HepG2 (cell line): ENCODE measurements at places on chromosomes 1 and 21. TPM values are rescaled to one million over a fixed set of nuclear protein-coding genes. Genes with fewer than 3 reads are reported as not detected.
A peak's percentile ranks its signal among the peaks of the same experiment; 100 is the strongest.

DNA sequence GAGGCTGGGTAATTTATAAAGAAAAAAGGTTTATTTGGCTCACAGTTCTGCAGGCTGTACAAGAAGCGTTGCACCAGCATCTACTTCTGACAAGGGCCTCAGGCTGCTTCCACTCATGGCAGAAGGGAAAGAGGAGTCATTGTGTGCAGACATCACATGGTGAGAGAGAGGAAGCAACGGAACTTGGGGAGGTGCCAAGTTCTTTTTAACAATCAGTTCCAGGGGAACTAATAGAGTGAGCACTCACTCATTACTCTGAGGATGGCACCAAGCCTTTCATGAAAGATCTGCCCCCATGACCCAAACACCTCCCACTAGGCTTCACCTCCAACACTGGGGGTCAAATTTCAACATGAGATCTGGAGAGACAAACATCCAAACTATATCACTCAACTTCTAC lies 77.2 kb downstream of the DDAH1 start:
- no peak for DNase-seq

GRCh38 chr1:52556641-52557360 lies 3.9 kb upstream of the TUT4 start:
- no peak for DNase-seq

GRCh38 chr1:56655991-56656613 lies 11.0 kb downstream of the PRKAA2 start:
- no peak for DNase-seq

DNA sequence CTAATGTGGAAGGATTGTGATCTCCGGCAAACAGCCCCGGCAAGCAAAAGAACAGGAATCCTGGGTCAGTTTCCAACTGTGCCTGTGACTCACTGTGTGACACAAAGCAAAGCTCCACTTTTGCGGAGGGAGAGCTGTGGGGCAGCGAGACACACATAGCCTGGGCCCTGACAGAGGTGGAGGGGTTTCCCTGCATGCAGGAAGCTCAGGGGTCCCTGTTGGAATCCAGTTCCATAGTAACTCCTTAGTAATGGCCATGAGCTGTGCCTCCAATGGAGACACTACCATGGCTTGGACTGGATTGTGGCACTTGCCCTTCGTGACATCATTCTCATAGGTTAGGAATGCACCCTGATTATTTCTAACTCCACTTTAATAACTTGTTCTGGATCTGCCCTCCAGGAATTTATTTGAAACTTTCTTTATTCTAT lies 47.0 kb upstream of the ATF3 start:
- no peak for DNase-seq

DNA sequence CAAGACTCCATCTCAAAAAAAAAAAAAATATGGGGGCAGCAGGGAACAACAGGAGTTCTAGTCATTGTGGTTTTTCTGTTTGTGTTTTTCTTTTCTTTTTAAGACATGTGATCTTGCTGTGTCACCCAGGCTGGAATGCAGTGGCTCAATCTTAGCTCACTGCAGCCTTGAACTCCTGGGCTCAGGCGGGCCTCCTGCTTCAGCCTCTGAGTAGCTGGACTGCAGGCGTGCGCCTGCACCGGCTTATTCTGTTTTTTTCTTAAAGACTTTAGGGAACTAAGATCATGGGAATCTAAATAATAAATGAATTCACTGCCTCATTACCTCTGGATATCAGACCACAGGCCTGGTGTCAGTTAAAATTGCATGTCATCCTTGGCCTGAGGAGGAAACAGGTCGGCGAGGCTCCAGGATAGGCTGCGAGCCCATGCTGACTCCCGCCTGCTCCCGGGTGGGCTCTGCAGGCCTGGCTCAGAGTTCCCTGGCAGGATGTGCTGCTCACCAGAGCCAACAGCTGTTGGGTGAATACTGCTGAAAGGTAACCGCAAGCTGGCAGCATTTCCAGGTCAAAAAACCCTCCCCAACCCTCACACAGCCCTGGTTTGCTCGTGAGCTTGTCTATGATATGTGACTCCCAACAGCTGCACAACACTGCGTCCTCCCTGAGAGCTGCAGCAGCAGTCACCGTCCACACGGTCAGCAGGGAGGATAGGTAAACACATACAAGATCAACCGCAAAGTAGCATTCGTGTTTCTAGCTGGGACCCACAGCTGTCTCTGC lies 58.1 kb downstream of the SCCPDH start:
- DNase-seq, result peak; percentile 55

- no peak for DNase-seq
These were observed 10.9 kb upstream of the IL20 start for GRCh38 chr1:206854401-206855129.

DNA sequence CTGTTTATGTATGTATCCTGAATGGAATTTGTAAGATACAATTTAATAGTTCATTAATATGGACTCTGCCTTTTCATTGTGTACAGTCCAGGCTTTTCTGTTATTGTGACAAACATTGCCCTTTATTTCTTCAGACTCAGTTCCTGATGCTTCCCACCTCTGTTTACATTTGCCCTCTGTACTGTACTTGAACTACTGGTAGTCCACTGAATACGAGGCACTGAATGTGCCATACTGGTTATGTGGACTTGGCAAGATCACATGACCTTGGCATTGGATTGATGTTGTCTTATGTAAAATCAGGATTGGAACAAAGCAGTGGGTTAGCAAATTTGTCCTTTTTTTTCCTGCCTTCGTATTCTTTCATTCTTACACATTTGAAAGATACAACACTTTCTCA lies 27.8 kb downstream of the RALGPS2 start:
- DNase-seq, result peak; percentile 20

DNA sequence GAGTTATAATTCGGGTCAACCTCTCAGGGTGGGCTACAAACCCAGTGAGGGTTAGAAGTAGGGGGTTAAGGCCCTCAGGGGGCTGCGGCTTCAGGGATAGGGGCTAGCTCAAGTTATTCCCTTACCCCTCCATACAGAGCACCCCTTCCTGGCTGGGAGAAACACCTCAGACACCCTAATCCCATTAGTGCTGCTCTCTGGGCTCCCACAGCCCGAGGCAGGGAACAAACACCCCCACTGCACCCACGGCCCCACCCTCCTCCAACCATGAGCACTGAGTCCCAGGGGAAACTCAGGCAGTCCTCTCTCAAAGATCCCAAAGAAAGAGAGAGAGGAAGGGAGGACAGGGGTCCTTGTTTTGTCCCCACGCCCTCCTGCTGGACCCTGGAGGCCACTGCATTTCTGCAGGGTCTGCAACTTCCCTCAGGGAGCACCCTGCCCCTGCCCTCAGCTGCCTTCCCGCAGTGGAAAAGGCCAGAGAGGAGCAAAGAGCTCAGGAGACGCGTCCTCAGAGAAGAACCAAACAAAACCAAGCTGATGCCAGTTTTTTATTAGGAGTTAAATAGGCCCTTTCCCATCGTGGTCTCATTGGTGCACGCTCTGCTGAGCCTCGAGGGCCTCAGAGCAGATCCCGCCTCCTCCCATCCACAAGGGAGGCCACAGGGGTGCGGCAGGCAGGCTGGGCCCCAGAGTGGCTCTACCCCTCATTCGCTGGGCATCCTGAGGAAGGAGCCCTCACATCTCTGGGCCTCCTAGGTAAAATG lies 1.4 kb upstream of the S100A4 start:
- no peak for DNase-seq

DNA sequence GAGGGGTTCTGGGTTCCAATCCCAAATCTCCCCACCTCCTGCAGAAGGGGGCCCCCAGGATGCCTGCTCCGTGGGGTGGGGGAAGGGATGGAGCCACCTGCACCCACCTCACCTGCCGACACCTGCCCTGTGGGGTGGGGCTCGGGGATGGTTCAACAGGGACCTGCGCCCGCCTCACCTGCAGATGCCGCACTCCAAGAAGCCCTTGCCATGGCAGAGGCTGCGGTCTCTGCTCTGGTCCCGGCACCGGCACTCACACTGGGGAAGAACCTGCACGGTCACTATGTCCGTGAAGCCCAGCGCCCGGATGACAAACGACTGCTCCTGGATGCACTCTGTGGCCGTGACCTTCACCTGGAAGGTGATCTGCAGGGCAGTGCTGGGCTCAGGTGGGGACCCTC lies 18.1 kb upstream of the PTTG1IP start:
- no peak for DNase-seq

DNA sequence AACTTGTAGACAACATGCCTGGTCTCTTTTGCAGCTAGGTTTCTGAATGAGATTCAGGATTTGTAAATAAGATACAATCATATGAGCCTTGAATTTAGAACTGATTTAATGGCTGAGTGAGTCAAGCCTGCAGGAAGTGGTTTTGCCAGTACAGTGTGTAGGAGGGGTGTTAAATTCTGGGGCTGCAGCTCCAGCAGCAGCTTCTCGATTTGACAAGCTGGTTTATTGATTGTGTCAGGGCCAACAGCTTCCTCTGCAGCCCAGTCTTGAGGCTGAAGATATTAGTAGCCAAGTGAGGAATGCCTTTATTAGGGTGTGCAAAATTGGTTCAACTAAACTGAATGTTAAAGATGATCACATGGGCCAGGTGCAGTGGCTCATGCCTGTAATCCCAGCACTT lies 11.5 kb upstream of the PLA2G5 start:
- DNase-seq, result no peak

DNA sequence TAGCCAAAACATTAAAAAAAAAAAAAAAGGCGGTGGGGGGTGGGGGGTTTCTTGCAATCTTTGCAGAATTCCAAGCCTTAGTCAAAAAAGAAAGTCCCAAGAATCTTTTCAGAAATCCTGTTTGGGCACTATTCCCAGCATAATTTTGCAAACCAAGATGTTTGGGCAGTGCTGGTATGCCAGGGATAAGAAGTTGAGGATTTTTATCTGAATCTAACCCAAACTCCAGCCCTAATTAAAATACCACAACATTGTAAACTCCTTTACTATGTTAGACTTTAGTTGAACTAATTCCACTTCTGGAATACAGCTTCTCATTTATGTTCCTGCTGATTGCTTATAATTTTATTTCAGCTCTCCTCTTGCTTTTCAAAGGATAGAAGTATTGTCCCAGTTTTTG lies 504.1 kb upstream of the ADGRL2 start:
- no peak for DNase-seq

DNA sequence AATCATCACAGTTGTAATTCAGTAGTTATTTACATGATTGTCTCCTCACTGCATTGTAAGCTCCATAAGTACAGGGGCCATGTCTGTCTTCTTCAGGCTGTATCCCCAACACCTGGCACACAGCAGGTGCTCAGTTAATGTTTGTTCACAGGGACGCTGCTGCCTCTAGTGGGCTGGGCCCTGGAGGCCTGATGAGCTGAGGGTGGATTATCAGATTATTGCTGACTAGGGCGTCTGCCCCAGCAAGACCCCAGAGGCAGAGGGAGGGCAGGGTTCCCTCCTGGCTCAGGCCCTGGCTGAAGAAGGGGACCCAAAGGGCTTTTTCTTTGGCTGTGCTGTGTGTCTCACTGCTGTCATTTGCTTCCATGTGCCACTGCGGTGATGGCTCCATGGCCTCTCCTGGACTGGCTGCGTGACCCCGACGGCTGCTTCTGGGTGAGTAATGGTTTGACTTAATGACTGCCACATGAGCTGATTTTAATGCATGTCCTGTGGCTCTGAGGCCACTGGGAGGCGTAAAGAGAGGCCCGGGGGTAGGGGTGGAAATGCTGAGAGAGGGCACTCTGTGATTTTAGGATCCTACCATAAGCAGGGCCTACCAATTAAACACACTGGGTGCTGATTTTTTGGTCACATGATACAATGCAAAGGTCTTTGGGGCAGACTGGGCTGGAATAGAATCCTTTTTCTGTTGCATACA lies 20.8 kb upstream of the EPB41 start:
- no peak for DNase-seq

DNA sequence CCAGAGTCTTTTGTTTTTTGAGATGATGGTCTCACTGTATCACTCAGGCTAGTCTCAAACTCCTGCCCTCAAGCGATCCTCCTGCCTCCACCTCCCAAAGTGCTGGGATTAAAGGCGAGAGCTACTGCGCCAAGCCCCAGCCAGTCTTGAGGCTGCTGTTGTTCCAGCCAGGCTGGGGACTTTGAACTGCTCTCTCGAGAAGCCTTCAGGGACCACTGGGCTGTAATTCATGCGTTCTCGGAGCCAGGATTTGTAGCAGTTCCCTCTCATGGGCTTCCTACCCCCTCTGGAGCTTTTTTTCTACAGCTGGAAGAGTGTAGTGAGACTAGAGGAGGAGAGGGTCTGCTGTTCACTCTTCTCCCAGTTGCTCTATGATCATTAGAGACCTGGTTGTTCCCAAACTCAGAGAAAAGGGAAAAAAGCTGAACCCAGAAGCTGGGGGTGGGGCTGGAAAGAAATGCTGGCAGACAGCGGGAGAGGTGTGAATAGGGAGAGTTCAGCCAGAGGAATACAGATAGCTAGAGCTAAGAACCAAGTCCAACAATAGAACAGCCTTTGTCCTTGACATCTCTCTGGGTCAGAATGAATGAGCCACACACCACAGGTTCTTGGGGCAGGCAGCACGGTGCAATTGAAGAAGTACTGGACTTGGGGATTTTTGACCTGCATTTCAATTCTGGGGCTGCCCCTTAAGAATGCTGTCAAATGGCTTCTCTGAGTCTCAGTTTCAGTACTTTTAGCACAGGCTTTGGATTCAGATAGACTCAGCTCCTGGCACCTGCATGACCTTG lies 13.2 kb upstream of the SLC41A1 start:
- DNase-seq, result no peak

- DNase-seq, result no peak
These were observed at the start of gene NADK for GRCh38 chr1:1777950-1778662. NADK (minus strand) TSS chr1:1778470; CDS start chr1:1765406, 13,064 bp downstream.

- DNase-seq, result peak; percentile 91
These were observed 14.8 kb upstream of the NCMAP start for GRCh38 chr1:24540906-24541710.

- DNase-seq, result no peak
These were observed 424.7 kb downstream of the LMO4 start for GRCh38 chr1:87753366-87753765.

DNA sequence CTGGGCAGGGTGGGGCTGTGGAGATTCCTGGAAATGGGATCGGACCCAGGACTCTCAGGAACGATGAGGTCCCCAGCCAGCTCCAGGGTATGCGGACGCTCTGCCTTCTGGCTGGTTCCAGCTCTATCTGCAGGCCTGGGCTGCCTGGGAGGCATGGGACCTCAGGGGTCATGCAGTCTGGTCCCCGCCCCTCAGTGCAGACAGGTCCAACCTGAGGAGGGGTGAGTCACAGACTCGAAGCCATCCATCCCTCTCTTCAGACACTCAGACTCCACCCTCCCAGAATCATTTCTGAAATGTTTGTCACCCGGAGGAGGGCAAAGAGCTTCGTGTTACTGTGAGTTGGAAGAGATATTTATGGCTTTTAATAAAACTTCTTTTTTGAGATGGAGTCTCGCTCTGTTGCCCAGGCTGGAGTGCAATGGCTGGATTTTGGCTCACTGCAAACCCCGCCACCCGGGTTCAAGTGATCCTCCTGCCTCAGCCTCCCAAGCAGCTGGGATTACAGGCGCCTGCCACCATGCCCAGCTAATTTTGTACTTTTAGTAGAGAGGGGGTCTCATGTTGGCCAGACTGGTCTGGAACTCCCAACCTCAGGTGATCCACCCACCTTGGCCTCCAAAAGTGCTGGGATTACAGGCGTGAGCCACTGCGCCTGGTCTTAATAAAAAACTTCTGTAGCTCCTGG lies 5.9 kb upstream of the MYOM3 start:
- peak; percentile 54 for DNase-seq

GRCh38 chr1:15397236-15397635 lies 12.5 kb upstream of the EFHD2 start:
- DNase-seq, result no peak

Gene SELP
- polyA plus RNA-seq, result 0.11 TPM in 1 of 2 replicates, not detected in the other

Gene SPRR2D
- polyA plus RNA-seq, result not detected in 2 replicates

Gene CFAP57
- 0.01 and 0.07 TPM in 2 replicates for polyA plus RNA-seq

Gene GBP4
- polyA plus RNA-seq, result not detected in 2 replicates

Gene HPDL
- polyA plus RNA-seq, result not detected in 2 replicates

Gene MNDA
- polyA plus RNA-seq, result not detected in 2 replicates

Gene RCC1
- polyA plus RNA-seq, result 47.2 and 56.2 TPM in 2 replicates

Gene MATN1
- 0.03 and 0.05 TPM in 2 replicates for polyA plus RNA-seq

Gene LCE1D
- not detected in 2 replicates for polyA plus RNA-seq

Gene CHI3L2
- polyA plus RNA-seq, result 0.46 and 0.65 TPM in 2 replicates

Gene PAPPA2
- 0.01 TPM in 2 replicates for polyA plus RNA-seq

Gene AMY2A
- polyA plus RNA-seq, result not detected in 2 replicates
